ENCODE measurements at places on chromosomes 13 and 19.
A peak's percentile ranks its signal among the peaks of the same experiment; 100 is the strongest.

DNA sequence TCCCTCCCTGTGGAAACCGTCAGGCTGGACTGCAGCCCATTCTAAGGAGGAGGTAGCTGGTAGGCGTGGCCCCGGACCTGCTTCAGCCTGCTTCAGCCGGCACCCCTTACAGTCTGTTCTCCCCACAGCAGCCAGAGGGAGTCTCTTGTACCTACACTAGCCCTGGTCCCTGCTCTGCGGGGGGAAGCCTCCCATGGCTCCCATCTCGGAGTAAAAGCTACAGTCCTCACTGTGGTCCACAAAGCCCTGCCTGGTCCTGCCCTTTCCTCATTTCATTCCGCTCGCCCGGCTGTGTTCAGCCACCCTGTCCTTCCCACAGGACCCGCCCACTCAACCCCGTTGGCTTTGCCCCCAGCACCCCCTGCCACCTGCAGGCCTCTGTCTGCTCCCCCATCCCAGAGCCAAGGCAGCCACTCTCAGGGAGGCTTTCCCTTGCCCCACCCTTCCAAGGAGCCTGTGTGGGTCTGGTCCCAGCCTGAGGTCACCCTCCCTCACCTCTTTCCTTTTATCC is 1.3 kb downstream of the PGLYRP1 start:
- DNase-seq, result no peak

GRCh38 chr13:77168237-77168636 is 141.3 kb upstream of the FBXL3 start:
- DNase-seq, result no peak

DNA sequence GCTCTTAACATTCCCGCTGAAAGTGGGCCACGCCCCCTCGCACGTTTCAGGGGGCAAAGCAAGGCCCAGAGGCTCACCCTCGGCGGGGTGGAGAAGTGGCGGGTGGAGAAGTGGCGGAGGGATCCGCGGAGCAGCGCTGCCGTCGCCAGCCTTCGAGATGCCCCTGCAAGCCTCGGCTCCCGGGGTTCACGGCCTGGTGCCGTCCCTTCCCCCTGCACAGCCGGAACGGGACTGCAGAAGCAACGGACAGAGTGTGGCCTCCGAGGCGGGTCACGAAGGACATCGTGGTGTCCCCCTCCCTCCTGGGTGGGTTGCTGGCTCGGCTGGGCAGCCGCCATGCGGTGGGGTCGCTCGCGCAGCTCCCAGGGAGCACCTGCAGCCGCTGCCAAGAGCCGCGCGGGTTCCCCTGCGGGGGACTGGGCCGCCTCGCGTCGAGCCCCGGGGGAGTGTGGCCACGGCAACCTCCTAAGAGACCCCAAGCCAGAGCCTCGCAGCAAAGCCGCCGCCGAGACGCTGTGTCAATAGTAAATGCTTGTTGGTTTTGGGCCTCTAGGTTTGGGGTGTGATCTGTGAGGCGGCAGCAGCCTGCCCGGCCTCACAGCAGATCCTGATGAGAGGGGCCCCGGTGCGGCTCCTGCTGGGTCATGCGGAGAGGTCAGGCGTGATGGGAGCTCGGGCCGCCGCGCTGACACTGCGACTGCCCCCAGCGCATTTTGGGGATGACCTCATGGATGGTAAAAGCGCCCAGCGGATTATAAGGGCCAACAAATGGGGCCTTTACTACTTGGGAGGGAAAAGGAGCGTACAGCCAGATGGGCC is 5.5 kb downstream of the TPGS1 start:
- DNase-seq, result peak; percentile 68

DNA sequence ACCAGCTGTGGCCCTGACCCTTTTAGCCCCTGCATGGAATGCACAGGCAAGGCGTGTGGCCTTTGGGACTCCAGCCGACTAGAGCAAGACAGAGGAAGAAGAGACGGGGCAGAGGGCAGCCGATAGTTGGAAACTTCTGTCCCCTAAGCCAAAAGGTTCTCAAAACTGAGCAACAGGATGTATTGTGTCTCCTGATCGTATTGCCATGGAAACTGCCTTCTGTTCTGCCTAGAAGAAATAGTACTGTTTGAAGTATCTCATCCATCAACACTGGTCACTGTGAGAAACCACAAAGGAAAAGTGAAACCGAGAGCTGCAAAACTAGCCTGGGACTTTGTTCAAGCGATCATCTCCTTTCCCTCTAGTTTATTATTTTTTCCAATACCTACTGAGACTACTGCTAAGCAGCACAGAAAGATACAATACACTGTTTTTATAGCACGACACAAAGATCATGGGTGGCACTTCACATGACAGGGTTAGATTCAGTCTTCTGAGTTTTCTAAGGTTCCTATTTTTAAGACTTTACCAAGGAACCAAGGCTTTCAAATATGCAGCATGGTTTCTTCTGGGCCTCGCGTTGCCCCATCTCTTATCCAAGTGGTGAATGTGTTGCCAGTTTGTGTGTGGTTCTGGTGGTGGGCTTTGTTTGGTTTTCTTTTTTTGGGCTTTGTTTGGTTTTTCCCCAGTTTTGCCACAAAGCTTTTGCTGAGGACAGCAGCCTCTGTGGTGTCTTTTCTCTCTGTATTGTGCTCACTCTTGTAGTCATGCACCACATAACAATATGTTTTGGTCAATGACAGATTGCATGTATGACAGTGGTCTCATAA is 49.3 kb upstream of the GPR183 start:
- no peak for DNase-seq

DNA sequence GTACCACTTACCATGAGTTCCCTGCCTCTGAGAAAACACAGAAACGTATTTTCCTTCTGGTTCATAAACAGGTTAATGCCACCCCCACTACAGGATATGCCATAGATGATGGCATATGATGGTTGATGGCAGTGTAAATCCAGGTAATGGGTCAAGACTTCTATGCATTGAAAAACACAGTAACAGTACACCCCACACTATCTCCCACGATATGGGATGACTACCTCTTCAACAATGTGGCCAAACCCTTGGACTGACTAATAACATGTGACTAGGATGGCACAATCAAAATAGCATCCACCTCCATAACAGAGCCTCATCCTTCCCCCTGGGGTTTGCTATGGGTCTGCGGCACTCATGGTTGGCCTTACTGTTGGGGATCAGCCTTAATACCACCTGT is 22.0 kb downstream of the ZNF235 start:
- no peak for DNase-seq

DNA sequence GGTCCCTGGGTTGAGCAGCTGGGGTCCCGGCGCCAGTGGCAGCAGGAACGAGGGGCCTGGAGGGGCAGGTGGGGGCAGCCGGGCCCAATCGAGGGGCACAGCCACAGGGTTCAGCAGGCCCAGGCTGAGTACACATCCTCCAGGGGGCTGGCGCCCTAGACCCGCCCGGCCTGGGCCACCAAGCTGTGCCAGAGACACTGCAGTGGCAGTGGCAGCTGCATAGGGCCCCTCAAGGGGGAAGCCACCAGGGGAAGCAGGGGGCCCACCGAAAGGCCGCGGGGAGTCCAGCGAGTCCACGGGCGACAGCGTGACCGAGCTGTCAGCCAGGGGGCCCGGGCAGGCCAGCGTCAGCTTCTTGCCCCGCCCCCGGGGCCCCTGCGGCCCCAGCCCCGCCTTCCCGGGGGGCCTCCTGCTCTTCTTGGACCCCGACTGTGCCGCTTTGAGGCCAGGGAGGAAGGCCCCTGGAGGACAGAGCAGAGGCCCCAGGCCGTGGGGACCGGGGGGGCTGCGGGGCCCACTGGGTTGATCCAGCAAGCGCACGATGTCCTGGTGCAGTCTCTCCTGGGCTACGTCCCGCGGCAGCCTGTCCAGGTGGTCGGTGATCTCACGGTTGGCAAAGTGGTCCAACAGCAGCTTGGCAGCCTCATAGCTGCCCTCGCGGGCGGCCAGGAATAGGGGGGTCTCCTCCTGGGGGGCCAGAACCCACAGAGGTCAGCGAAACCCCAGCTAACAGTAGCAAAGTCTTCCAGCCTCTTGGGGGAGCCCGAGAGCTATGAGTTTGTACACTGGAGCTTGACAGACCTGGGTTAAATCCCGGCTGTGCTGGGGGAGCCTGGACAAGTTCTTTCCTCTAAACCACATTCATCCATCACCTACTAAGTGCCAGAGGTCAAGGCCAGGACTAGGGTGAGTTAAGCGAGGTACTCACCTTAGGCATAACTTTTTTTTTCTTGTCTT is 39.5 kb downstream of the NOTCH3 start:
- no peak for DNase-seq

DNA sequence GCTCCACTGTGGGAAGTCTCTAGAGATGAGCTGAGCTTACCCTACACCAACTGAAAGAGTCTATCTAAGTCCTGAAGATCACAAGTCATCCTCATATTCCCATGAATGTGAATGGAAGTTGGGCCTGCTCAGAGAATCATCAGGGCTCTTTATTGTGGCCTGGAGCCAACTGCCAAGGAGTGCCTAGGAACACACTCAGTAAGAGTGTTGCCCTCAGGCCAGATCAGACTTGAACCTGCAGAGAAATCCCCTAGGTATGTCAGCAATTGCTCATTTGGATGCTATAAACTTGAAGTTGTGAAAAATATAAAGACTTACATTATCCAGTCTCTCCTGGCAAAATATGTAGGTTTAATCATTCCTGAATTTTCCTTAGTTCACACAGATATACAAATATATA is 1070.2 kb downstream of the EFNB2 start:
- no peak for DNase-seq

- no peak for DNase-seq
These were observed 76.7 kb downstream of the RASL11A start for GRCh38 chr13:27347211-27347772.

- peak; percentile 96 for DNase-seq
These were observed at the start of gene THOP1 for GRCh38 chr19:2785244-2785997. THOP1 (plus strand) TSS chr19:2785503; CDS start chr19:2785663, 160 bp downstream.

GRCh38 chr19:10408511-10409283 is 5.4 kb upstream of the CDC37 start:
- DNase-seq, result no peak

GRCh38 chr19:1252221-1252820 is 3.9 kb downstream of the MIDN start:
- no peak for DNase-seq

DNA sequence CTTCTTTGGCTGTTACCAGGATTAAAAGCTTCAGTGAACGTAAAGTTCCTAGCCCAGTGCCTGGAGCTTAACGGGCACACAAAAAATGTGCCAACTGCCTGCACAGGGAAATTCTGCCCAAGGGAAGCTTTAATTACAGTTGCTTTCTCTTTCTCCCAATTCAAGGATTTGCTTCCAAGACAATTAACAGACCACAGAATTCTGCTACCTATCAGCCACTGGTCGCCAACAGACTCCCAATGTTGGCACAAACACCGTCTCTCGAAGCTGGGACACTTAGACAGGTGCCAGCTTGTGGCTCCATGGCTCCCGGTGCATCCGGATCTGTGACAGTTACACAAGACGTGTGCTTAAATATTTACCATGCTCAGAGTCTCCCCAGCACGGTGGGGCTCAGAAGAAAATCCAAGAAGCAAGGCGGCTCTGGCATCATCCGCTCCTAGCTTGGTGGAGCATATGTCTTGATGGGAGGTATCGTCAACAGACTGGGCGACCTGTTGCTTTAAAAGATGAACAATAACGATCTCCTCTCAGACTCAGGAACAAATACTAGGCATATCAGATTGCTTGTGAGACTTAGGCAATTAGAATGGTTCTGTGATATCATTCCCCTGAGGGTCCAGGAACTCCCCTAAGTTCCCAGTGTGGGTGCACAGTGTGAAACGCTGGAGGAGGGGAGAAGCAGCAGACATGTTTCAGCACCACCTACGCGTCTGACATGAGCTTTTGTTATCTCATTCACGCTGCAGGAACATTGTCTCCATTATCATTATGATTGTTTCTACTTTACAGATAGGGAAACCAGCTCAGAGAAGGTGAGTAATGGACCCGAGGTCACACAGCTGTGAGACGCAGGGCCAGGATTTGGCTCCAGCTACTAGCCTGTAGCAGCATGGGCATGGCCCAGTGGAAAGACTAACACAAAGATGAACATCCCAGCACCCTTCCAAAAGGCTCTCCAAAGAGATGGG is 61.6 kb downstream of the ALOX5AP start:
- no peak for DNase-seq

DNA sequence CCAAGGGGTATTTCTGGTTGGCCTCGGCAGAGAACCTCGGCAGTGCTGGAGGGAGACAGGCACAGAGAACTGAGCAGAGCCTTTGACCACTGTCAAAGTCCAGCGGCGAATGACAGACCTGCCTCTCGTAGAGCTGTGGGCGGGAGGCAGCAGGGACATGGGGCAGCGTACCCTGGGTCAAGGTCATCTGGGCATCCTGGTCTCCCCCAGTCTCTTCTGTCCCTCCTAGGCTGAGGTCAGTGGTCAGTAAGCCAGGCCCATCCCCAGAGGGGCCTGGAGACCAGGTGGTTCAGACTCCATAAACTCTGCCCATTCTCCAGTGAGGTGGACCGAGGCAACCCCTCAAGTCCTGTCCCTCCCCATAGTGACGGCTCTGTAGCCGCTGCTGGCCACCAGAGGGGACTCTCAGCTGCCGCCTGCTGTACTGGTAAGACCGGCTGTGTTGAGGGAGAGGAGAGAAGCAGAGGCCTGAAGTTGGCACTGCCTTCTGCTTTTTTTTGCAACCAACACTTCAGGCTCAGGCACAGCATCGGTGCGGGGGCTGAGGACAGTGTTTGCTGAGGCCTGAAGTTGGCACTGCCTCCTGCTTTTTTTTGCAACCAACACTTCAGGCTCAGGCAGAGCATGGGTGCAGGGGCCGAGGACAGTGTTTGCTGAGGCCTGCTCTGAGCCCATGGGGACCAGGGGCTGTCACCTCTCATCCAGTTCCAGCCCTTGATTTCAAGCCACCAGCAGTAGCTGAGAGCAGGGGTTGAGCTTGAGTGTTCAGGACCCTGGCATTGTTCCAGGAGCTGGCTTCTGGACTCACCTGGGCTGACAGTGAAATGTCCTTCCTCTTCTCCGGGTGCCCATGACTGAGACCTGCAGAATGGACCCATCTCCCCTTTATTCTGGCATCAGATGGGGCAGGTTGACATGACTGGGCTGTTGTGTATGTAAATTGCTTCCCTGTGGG is at the start of gene PGLYRP2:
TSS of gene PGLYRP2 (minus strand) at position 111 of the 955 bp plus-strand sequence. CDS start 130 bp downstream, outside the sequence.
- DNase-seq, result peak; percentile 16

GRCh38 chr13:39263531-39263930 is 225.3 kb downstream of the NHLRC3 start:
- no peak for DNase-seq

- DNase-seq, result peak; percentile 13
These were observed 203.1 kb upstream of the EDNRB start for GRCh38 chr13:78121459-78122348.

DNA sequence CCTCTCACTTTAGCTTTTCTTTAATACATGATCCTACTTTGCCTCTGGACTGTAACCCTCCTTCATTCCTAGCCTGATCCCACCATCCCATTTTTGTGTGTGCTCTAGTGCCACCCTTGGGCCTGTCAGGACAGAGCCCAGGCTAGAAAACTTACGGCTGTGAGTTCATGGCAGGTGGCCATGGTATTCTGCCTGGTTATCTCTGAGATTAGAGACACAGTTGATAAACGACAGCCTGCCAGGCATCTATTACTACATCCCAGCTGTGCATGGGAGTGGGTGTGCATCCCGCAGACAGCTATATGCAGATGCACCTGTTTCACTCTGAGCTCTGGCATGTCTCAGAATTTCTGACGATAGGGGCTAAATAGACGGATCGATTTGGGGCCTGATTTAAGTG is 110.9 kb downstream of the HS6ST3 start:
- no peak for DNase-seq
